ENCODE measurements at places on chromosomes 5 and 9. TPM values are rescaled to one million over a fixed set of nuclear protein-coding genes. Genes with fewer than 3 reads are reported as not detected.

- DNase-seq: no peak
Observed at GRCh38 chr9:88991066-88992034, at the start of gene S1PR3. Gene S1PR3 (plus strand): TSS chr9:88991468. CDS start chr9:89001201, 9,733 bp downstream.

TYRP1 gene
- total RNA-seq: not detected

DNA sequence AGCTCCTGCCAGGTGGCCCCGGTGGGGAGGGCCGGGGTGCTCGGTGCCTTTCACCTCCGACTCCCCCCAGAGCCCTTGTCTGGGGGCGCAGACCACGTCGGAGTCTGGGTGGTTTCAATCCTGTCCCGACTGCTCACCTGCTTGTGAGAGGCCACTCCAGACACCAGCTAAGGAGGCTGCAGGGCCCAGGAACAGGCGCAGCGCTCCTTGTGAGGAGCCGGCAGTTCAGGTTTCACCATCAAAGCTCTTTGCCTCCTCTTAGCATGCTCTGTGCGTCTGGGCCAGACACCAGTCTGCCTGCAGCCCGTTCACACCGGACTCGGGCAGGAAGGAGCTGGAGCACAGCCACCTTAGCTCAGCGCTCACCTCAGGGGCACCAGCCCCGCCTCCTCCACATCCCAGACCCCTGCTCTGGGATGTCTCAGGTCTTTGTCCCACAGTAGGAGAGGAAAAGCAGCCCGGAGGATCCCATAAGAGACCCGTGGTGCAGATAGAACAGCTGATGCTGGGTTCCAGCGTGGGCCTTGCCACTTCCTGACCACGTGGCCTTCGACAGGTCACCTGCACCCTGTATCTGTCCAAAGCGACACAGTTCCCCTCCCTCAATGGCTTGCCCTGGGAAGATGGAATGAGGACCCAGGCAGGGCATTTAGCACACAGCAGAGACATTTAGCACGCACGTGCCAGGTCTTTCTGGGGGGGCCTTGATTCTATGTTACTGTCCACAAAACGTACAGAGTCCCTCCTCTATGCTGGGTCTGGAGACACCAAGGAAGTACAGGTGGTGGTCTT lies 106.2 kb upstream of the LMX1B start:
- DNase-seq: no peak

GRCh38 chr9:88481933-88482332 lies 53.0 kb upstream of the NXNL2 start:
- no peak for DNase-seq

- no peak for DNase-seq
Observed at GRCh38 chr9:131999692-132000551, 79.7 kb downstream of the MED27 start.

DNA sequence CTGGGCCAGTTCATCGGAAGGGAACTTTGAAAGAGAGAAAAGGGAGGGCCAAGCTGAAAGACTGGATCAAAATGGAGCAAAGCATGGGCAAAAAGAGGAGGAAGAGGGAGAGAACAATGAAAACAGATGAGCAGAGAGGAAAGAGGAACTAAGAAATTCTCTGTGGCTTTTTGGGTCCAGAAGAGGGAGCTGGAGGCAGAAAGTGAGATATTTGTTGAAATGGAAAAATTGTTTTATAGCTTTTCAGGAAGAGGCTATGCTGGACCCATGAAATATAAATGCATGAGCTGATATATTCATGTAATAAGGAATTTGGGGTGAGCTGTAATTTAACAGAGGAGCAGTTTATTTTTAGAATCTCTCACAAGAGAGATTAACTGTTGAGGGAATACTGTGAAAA lies 457.3 kb downstream of the DMAC1 start:
- DNase-seq: no peak

Data from breast epithelium (tissue), 4 donors.